CD4-positive, alpha-beta T cell treated with Interferon alpha-2 for 1 hour (primary cell): ENCODE measurements at places on chromosomes 5 and 9.
A peak's percentile ranks its signal among the peaks of the same experiment; 100 is the strongest.

GRCh38 chr9:135504262-135505243, 4.1 kb downstream of the MRPS2 start:
- peak; percentile 46 for DNase-seq

GRCh38 chr9:127841087-127841835, 13.2 kb downstream of the ENG start:
- DNase-seq, result no peak

DNA sequence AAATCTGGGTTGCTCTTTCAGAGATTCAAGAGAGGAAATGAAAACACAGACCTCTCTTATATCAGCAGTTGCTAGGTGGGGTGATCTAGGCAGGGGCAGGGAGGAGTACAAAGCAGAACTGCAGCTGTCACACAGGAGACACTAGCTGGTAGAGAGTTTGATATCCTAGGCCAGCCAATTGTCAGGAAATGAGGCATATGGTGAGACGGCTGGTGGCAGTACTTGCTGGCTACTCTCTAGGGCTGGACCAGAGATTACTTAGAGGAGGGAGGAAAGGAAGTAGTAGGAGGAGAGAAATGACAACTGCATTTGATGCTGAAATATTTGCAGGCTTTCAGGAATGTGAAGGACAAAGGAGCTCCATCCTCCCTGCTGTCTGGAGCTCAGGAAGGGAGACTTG, 113.8 kb downstream of the TRIM32 start:
- no peak for DNase-seq

- DNase-seq, result no peak
These were observed 89.9 kb upstream of the TXNDC8 start for GRCh38 chr9:110427497-110428104.

GRCh38 chr5:54404568-54404967, 50.9 kb upstream of the HSPB3 start:
- DNase-seq, result no peak

DNA sequence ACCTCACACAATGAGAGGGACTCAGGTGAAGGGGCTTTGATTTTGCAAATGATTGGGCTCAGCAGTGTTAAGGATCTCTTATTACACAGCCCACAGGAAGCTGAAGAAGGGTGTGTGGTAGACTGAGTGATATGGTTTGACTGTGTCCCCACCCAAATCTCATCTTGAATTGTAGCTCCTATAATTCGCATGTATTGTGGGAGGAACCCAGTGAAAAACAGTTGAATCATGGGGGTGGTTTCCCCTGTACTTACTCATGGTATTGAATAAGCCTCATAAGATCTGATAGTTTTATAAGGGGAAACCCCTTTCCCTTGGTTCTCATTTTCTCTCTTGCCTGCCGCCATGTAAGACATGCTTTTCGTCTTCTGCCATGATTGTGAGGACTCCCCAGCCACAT, 132.5 kb upstream of the FBXL7 start:
- DNase-seq, result no peak

DNA sequence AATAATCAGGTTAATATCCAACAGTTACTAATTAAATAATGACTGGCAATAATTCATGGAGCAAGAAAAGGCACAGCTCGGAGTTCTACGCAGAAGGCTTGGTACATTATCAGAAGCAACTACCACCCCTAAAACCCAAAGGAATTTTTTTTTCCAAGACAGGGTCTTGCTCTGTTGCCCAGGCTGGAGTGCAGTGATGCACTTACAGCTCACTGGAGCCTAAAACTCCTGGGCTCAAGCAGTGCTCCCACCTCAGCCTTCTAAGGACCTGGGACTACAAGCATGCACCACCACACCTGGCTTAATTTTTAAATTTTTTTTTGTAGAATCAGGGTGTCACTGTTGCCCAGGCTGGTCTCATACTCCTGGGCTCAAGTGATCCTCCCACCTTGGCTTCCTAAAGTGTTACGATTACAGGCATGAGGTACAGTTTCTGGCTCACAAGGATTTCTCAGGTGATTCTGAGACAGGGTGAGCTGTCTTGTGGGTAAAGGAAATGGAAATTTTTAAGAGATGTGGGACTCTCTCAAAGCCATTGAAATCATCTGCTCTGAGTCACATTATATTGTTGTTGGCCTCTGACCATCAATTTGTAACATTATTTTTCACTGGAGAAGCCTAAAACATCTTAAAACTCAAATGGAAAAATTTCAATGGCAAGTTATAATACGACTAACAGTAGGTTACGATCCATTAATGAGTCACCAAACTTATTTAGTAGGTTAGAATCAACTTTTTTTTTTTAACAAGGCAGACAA, 19.7 kb upstream of the HSDL2 start:
- no peak for DNase-seq

GRCh38 chr9:102862478-102862877, 132.7 kb upstream of the CYLC2 start:
- DNase-seq, result no peak

- no peak for DNase-seq
These were observed 36.9 kb downstream of the LMX1B start for GRCh38 chr9:126650404-126651341.
